SJCRH30 (cell line): ENCODE measurements at places on chromosomes 11 and 22.

GRCh38 chr11:122100037-122100755 is 15.8 kb downstream of the BLID start:
- DNase-seq: peak; percentile 81

GRCh38 chr11:59158206-59159068 is 13.5 kb upstream of the DTX4 start:
- peak; percentile 26 for DNase-seq

- DNase-seq: no peak
Measured at GRCh38 chr11:97794876-97795275, 1225.9 kb upstream of the CNTN5 start.

GRCh38 chr11:108958368-108959104 is 293.7 kb downstream of the DDX10 start:
- DNase-seq: no peak

DNA sequence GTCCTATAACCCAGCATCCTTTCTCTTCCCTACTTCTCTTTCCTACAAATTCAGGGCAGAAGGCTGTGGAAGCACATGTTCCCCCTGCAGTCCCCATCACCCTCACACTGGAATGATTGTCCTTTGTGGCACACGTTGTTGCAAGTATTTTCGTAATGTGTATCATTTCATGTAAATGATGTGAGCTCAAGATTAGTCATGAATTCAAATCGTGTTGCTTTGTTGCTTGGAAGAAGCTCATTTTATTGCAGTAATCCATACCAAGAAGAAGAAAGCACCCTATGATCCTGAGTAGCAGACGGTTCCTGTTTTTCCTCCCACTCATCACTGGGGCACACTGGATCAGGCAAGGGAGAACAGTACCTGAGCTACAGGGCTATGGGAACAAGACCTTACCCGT is 173.4 kb downstream of the NCAM1 start:
- DNase-seq: no peak

GRCh38 chr11:85423316-85423715 is 203.8 kb downstream of the DLG2 start:
- peak; percentile 98 for DNase-seq

DNA sequence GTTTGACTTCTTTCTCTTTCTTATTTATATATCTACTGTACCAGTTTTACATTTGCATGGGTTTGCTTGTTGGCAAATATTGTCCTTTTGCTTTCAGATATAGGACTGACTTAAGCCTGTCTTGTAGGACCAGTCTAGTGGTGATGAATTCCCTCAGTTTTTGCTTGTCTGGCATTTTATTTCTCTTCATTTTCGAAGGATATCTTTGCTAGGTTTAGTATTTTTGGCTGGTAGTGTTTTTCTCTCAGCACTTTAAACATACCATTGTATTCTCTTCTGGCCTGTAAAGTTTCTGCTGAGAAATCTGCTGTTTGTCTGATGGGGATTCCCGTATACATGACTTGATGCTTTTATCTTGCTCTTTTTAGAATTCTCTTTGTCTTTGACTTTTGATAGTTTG is 14.2 kb upstream of the ZBED5 start:
- no peak for DNase-seq

GRCh38 chr11:124898263-124898680 is 607 bp upstream of the ROBO4 start:
- DNase-seq: no peak

- DNase-seq: no peak
Measured at GRCh38 chr11:110097459-110098012, 4.3 kb downstream of the ZC3H12C start.

DNA sequence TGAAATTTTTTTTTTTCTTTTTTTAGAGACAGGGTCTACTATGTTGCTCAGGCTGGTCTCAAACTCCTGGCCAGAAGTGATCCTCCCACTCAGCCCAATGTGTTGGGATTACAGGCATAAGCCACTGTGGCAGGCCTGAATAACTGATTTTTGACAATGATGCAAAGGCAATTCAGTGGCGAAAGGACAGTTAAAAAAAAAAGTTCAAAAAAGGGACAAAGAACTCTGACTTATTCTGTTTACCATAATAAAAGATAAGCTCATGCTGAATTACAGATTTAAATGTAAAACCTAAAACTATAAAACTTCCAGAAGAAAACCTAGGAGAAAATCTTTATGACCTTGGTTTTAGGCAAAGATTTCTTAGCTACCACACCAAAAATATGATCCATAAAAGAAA is 48.9 kb downstream of the ATG16L2 start:
- DNase-seq: no peak

GRCh38 chr11:76629116-76629852 is 41.3 kb downstream of the LRRC32 start:
- no peak for DNase-seq

- DNase-seq: no peak
Measured at GRCh38 chr11:119693253-119693815, 35.7 kb downstream of the NECTIN1 start.

- peak; percentile 46 for DNase-seq
Measured at GRCh38 chr11:9461760-9462134, 935 bp downstream of the ZNF143 start.

DNA sequence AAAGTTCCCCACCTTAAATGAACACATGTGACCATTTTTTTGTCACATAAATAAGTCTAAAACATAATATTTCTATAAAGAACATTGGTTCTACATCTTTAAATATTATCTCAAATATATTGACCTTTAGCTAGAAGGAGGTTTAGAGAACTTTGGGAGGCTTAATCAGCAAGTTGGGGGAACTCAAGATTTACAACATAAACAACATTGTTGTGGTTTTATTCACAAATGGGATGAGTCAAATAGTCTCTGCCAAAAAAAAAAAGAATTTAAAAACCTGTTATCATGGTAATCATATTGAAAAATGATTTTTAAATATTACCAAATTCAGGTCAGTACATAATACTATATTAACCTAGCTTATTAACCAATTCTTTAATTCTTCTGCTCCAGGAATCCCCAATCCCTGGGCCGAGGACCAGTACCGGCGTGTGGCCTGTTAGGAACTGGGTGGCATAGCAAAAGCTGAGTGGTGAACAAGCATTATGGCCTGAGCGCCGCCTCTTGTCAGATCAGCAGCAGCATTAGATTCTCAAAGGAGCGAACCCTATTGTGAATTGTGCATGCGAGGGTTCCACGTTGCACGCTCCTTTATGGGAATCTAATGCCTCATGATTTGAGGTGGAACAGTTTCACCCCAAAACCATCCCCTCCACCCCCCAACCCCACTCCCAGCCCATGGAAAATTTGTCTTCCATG is 98.2 kb downstream of the RDX start:
- no peak for DNase-seq

DNA sequence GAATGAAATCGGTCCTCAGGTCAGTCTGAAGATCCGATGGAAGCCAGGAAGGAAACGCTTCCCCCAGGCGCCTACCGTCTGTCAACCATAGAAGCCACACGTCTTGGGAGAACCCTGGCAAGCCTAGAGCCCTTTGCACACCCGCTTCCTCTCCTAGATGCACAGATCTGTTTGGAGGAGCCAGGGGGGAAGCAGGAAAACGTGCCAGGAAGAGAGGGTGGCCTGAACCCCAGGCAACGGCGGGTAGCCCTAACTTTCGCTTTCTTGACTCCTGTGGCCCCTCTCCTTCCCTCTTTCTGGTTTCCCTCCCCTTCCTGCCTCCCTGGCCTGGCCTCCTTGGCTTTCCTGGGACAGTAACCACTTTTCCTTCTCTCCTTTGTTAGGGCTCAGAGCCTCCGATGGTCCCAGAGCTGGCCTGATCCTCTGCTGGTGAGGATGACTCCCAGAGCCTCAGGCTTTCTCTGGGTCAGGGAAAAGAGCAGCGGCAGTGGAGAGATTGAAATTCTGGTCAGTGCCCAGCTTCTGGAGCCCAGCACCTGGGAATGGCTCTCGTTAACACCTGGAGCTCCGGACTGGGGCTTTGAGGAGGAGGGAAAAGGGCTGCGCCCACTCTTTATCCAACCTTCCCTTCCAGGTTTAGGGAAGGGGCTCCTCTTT is 2.1 kb downstream of the FXYD6 start:
- DNase-seq: no peak
